ENCODE measurements at places on chromosomes 6 and 20.
A peak's percentile ranks its signal among the peaks of the same experiment; 100 is the strongest.

DNA sequence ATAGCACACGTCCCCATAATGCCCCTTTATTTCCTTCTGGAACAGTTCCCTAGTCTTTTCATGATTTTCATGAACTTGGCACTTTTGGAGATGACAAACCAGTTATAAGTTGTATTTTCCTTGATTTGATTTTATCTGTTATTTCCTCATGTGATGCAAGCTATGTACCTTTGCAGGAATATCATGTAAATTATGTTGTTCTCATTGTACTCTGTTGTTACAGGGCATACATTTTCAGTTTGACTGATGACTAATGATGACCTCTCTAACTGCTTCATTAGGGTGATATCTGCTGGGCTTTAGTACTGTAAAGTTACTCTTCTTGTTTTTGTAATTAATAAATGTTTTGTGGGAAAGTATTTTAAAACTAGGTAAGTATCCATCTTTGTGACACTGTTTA lies 147.3 kb downstream of the ZFAND3 start:
- DNase-seq: no peak

DNA sequence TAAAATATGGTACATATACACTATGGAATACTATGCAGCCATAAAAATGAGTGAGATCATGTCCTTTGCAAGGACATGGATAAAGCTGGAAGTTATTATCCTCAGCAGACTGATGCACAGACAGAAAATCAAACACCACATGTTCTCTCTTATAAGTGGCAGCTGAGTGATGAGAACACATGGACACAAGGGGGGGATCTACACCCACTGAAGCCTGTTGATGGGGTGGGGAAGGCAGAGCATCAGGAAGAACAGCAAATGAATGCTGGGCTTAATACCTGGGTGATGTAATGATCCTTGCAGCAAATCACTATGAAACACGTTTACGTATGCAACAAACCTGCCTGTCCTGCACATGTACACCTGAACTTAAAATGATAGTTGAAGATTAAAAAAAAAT lies 71.3 kb downstream of the MANEA start:
- DNase-seq: no peak

DNA sequence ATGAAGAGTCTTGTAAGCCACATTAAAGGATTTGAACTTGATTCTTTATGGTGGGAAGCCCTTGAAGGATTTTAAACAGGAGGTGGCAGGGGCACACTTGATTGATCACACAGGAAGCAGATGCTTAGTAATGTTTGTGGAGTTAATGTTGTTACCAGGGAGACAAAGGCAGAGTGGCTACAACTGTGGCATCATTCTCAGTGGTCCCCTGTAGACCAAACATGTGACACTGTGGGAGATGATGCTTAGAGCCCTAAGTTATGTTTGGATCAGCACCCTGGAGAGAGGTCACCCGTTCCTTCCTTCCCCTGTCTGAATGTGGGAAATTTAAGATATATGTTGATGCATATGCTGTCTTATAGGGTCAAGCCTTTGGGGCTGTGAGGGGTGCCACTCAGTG lies 53.2 kb downstream of the EIF2S2 start:
- peak; percentile 19 for DNase-seq

DNA sequence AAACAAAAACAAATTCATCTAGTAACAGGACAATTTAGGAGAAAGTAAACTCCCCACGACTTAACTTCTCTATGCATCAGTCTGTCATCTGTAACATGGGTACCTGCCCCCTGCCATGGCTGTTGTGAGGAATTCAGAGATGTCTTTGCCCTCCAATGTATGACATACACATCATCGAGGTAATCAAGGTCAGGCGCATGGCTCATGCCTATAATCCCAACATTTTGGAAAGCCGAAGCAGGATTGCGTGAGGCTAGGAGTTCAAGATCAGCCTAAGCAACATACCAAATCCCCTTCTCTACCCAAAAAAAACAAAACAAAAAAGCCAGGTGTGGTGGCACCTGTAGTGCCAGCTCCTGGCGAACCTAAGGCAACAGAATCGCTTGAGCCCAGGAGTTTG lies 9.0 kb downstream of the EEF1A1 start:
- DNase-seq: no peak

- DNase-seq: no peak
Observed at GRCh38 chr20:48847498-48848205, 19.9 kb upstream of the PREX1 start.

DNA sequence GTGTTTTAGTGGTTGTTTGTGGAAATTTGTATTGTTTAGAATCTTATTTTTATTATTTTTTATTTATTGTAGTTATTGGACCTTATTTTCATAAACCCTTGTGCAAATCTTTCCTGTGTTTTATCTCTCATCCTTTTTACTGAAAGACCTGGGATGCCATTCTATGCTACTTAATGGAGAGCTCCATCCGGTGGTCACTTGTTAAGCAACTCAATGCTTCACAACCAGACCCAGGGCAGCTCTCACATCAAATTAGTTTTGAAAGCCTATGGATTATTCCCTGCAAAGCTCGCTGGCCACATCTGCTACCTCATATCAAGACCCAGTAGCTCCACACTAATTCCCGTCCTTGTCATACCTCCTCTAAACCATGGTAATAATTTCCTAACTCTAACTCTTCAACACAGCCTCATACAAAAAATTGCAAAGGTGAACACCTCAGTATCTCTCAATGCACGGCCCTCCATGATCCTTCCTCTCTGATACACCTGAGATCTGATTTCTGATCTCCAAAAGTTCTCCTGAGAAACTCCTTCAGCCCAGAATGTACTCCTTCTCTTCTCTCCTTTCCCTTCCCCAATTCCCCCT lies 296.6 kb upstream of the MANEA start:
- DNase-seq: no peak

GRCh38 chr6:106159531-106159940 lies 73.4 kb downstream of the PRDM1 start:
- no peak for DNase-seq

DNA sequence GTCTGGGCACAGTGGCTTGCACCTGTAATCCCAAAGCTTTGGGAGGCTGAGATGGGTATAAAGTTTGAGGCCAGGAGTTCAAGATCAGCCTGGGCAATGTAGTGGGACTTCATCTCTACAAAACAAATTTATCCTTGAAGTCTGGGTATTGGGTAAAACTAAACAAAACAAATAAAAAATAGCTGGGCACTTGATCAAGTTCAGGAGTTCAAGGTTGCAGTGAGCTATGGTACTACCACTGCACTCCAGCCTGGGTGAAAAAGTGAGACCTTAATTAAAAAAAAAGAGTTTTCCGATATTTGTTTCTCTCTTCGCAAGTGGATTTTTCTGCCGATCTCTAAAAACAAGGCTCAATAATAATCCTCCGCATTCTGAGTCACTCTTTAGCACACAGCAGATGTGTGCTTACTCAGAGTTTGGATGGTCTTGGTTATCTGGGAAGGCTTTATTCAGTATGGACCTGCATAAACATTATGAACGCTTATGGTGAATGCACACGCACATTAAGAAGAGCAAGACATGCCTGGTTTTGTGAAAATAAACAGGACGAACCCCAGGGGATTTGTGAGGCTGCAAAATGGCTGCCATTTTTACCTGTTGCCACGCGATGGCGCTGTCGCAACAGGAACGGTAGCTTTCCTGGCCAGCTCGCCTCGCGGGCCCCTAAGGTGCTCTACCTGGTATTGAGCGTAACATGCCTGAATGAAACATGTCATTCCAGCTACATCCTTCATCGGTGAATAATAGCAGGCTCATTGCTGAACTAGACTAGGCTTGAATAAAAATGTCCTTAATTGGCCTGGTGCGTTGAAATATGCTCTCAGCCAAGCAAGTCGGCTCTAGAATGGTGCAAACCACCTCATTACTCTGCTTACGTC lies 6.0 kb downstream of the OPN5 start:
- peak; percentile 49 for DNase-seq

DNA sequence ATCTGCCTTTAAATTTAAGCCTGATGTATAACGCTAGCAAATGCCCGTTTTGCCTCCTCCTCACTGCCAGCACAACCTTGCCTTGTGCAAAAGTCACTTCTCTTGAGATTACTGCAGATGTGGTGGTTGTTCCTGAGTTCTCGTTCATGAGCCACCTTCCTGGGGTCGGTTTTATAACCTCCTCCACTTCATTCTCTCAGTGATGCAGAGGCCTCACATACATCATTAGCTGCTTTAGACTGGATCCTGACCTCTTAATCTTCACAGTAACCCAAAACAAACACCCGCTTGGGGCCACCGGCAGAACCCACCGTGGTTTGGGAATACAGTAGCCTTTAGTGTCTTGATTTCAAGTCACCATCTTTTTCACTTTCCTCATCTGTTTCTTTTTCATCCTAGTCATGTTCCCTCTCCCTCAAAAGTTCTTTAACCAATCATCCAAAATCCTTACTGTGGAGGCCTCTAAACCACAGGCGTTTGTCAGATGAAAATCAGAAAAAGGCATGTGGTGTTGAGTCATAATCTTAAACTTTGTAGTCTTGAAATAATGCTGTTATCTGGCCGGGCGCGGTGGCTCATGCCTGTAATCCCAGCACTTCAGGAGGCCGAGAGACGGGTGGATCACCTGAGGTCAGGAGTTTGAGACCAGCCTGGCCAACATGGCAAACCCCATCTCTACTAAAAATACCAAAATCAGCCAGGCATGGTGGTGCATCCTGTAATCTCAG lies 430.3 kb upstream of the SOX4 start:
- no peak for DNase-seq

- DNase-seq: no peak
Observed at GRCh38 chr6:19873031-19873430, 35.9 kb downstream of the ID4 start.

- no peak for DNase-seq
Observed at GRCh38 chr20:9660236-9660868, 146.0 kb downstream of the LAMP5 start.

- no peak for DNase-seq
Observed at GRCh38 chr6:151847064-151847463, 39.6 kb downstream of the ESR1 start.

- no peak for DNase-seq
Observed at GRCh38 chr6:134247844-134248580, 69.9 kb downstream of the SGK1 start.

DNA sequence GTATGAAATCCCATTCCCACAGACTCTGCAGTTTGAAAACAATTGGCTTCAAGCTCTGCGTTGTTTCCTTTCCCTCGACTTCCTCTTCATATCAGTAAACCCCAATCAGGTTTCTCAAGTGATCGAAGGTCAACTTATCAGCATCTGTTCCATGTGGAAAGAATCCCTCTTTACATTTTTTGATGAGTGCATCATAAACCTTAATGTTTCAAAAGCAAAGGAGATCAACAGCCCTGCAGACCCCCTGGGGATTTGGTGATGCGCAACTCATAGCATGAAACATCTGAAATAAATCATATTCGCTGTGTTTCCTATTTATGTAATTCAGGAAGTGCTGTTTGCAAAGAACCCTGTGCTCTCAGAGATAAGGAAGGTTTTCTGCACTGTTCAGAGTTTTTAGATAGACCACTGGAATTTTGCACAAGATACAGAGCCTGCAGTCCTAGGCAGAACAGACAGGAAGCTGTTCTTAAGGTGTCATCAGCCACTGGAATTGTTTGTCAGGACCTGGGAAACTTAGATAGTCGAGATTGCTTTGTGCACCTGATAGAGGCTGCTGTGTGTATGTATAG lies 216.0 kb downstream of the HIVEP2 start:
- DNase-seq: no peak

- no peak for DNase-seq
Observed at GRCh38 chr6:81126150-81126549, 626.3 kb downstream of the TENT5A start.

DNA sequence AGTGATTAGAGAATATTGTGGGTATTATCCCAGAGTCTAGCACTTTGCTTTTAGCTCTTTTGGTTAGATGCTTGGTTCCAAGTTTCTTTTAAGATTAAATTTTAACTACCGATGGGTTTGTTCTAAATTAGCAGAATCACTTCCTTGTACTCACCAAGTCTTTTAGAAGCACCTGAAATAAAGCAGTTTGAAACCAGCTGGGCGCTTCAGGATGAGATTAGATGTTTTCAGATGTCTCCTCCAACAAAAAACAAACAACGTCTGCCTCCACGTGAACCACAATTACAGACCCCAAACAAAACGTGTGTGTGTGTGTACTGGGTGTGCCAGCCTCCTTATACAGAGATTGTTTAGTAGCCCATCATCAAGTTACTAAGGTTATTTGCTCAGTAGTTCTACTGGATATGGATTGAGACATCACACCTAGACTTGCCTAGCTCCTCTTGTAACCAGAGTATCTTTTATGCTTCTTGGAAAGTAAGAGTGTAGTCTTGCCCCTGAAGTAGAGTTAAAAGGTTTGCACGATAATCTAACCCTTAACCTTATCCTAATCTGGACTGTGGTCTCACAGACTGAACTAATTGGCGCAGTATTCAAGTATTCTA lies 2.3 kb downstream of the DSTN start:
- DNase-seq: no peak

GRCh38 chr6:75023634-75024033 lies 182.2 kb downstream of the COL12A1 start:
- no peak for DNase-seq

GRCh38 chr6:70412252-70413113 lies 825 bp upstream of the FAM135A start:
- no peak for DNase-seq

- DNase-seq: no peak
Observed at GRCh38 chr6:163955096-163955495, 540.6 kb downstream of the QKI start.

GRCh38 chr6:163741743-163742363 lies 327.3 kb downstream of the QKI start:
- DNase-seq: no peak

DNA sequence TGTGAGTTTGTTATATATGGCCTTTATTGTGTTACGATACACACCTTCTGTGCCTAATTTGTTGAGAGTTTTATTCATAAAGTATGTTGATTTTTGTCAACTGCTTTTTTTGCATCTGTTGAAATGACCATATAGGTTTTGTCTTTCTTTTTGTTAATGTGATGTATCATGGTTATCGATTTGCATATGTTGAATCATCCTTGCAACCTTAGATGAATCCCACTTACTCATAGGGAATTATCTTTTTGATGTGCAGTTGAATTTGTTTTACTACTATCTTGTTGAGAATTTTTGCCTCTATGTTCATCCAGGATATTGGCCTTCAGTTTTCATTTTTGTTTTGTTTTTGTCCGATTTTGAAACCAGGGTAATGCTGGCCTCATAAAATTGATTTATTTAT lies 45.7 kb upstream of the TPD52L1 start:
- no peak for DNase-seq

GRCh38 chr6:69784595-69785377 lies 12.0 kb downstream of the LMBRD1 start:
- no peak for DNase-seq

- DNase-seq: peak; percentile 40
Observed at GRCh38 chr6:149190224-149190831, 127.2 kb upstream of the TAB2 start.
